GM04503 (cell line): ENCODE measurements at places on chromosomes 1 and 21.

- no peak for DNase-seq
Observed at GRCh38 chr1:59570524-59570923, 244.2 kb upstream of the HOOK1 start.

DNA sequence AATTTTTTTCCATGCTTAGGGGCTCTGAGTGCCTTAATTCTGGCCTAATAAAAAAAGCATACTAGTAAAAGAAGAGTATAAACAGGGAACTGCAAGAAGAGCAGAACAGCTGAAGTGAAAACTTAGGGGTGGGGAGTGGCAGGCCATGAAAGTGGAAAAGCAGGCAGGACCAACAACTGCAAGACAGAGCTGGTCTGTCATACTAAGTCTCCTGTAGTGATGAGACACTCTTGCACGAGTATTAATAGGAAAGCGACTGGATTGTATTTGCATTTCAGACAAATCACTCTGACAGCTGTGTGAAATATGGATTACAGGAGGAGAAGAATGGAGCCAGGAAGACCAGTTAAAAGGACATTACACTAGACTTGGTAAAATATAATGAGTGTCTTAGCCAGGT is 449.9 kb downstream of the NUF2 start:
- DNase-seq: no peak

DNA sequence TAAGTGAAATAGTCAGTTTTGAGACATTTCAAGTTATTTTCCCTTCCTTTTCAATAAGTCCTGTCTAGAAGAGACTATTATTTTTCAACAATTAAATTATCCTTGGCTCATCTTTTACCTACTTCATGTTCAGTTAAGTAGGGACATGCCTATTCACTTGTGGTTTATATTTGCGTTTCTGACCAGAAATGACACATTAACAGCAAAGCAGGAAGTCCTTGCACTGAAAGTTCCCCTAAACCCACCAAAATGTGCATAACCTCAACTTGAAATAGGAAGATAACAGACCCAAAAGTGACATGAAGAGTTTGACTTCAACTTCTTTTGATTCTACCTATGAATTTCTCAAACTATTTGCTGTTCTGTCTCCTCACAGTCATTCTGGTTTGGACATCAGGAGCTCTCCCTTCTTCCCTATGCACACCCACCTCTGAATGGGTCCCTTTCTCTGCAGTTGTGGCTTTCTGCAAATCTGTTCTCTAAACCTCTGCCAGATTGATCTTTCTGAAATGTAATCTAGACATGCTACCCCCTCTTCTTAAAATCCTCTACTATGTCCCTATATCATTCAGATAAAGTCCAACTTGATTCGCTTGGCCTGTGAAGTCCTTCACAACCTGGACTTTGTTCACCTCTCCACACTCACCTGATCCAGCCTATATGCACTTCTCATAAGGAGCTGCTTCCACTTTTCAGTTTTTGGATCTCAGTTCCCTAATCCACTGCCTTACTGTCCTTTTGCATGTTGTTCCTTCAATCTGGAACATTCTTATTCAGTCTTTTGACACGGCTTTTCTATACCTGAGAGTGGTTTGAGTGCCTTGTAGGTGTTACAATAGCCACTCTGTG is 661.5 kb upstream of the ADGRL4 start:
- no peak for DNase-seq

- no peak for DNase-seq
Observed at GRCh38 chr1:218659911-218660677, 315.0 kb downstream of the TGFB2 start.

- DNase-seq: no peak
Observed at GRCh38 chr1:7345516-7345915, 425.6 kb upstream of the VAMP3 start.

DNA sequence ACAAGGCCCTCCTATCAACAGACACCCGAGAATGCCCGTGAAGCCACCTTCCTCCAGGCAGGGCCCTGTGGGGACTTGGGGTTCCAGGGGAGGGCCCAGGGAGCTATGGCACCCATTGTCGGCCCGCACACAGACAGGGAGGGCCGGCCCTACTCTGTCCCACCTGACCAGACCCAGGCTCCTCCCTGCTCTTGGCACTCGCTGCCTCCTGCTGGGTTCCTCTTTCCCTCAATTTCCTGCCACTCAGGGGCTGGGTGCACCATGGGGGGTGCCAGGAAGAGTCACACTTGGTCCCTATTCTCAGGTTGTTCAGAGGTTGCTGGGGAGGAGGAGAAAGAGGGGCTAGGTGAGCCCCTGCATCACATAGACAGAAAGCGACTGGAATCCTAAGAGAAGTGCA is 8.0 kb upstream of the OXCT2 start:
- DNase-seq: no peak

DNA sequence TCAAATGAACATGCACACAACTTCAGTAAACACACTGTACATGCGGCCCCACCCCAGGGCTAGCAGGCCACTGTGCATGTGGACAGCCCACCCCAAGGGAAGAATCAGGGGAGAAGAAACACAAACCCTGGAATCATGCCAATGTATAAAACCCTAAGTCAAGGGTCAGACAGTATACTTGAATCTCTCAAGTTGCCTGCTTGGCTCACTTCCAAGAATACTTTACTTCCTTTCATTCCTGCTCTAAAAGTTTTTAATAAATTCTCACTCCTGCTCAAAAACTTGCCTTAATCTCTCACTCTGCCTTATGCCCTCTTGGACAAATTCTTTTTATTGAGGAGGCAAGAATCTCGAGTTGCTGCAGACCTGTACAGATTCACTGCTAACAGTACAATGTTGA is 231.2 kb upstream of the CACYBP start:
- no peak for DNase-seq

DNA sequence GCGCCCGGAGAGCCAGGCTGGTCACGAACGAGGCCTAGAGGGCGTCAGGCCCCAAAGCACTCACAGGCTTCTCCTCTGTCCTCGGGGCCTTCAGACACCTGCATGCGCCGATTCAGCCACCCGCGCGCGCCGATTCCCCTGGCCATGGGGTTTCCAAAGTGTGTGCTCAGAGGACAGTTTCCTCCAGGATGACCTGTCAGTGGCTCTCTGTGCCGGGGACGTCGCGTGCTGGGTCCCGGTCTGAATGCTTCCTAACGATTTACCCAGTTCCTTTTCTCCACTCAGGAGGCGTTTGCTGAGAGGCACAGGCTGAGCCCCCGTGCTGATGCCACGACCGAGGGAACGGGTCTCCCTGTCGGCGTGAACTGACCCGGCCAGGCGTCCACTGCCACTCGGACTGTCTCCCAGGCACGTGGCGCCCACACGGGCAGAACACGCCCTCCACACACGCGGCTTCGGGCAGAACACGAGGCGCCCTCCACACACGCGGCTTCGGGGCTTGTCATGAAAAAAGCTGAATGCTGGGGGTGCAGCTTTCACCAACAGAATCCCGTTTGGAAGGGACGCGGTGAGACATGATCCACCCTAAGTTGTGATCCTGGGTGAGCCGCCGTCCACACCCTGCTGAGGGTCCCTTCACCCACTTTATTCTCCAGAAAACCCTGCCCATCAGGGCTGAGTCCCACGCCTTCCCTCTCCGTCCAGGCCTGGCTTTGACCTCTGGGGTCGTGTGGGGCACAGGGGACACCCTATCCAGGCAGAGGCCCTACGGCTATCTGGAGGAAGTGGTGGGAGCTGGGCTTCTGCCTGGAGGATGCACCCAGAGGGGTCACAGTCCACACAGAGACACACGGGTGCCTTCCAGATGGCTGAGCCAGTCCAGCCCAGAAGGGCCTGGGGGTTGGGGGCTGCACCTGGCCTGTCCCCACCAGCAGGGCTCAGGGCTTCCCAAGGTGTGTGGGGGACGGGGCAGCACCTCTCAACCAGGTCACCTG is 56.1 kb downstream of the COL6A1 start:
- DNase-seq: no peak

GRCh38 chr1:46532498-46533178 is 18.8 kb downstream of the KNCN start:
- DNase-seq: no peak

- DNase-seq: no peak
Observed at GRCh38 chr1:219461981-219462400, 150.9 kb downstream of the ZC3H11B start.

DNA sequence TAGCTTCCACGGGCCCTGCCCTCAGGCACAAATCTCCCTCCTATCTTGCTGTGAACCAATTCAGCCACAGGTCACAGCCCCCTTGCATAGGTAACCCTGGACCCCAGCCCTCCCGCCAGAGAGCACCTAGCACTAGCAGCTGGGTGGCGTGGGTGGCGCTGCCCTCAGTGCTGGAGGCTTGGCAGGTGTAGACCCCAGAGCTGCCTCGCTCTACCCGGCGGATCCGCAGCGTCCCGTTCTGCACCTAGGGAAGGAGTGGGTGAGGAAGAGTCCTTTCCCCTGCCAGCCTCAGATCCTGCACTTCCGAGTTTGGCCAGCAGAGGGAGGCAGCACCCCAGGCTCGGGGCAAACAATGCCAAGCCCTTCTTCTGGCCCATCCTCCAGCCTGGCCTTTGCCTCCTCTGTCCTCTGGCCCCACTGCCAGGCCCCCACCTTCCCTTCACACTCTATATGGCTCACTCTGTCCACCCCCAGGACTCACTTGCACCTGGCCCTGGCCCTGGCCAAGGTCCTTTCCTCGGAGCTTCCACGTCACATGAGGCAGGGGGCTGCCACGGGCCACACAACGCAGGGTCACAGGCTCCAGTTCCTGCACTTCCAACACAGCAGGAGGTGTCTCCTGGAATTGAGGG is 9.0 kb downstream of the IGSF9 start:
- DNase-seq: no peak

DNA sequence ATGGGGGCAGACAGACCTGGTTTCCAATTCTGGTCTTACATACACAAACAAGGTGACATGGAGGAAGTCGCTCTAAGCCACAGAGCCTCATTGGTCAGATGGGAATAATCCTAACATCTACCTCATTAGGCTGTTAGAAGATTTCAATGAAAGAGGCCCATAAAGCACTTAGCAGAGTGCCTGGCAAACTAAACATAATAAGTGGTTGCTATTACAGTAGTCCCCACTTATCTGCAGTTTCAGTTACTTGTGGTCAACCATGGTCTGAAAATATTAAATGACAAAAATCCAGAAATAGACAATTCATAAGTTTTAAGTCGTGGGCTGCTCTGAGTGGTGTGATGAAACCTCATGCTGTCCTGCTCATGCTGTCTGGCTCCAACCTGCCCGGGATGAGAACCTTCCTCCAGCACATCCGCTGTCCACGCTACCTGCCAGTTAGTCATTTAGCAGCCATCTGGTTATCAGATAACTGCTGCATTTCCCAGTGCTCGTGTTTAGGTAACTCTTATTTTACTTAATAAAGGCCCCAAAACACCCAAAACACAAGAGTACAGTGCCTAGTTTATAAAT is 112.3 kb downstream of the DDX20 start:
- no peak for DNase-seq

- DNase-seq: no peak
Observed at GRCh38 chr1:107255469-107255868, 114.6 kb downstream of the NTNG1 start.

GRCh38 chr1:34163792-34164731 is 968 bp downstream of the CSMD2 start:
- DNase-seq: no peak

- DNase-seq: no peak
Observed at GRCh38 chr1:206960676-206961386, 9.4 kb downstream of the FCAMR start.

- DNase-seq: no peak
Observed at GRCh38 chr1:223748405-223748772, 36.0 kb downstream of the CAPN2 start.

DNA sequence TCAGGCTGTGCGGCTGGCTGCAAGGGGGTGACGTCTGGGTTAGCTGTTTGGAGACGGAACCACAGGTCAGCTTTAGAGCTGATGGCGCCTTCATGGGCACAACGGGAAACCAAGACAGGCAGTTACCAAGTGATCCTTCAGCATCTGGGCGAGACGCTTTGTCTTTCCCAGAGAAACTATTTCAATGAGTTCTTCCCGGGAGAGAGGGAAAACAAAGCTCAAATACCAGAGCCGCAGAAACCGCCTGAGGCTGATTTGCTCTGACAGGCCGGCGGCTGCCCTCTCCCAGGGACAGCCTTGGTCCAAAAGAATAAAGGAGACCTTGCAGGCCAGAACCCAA is 76.5 kb downstream of the CD58 start:
- no peak for DNase-seq

- no peak for DNase-seq
Observed at GRCh38 chr1:21782349-21782867, 541 bp downstream of the USP48 start.

DNA sequence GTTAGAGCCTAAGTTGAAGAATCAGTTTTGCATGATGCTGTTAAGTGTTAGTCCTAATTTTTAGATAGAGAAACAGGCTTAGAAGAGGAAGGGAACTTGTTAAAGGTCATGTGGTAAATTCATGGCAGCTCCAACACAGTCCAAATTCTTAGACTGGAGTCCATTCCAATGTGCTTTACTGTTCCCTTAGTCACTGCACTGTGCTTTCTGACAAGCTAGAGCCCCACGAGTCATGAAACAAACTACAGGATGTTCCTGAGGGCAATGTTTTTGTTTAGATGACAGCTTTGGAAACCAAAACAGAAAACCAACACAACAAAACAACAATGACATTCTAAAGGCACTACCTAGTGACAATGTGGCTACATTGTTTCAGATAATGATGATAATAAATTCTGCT is 23.1 kb upstream of the RGS4 start:
- DNase-seq: peak; percentile 64

DNA sequence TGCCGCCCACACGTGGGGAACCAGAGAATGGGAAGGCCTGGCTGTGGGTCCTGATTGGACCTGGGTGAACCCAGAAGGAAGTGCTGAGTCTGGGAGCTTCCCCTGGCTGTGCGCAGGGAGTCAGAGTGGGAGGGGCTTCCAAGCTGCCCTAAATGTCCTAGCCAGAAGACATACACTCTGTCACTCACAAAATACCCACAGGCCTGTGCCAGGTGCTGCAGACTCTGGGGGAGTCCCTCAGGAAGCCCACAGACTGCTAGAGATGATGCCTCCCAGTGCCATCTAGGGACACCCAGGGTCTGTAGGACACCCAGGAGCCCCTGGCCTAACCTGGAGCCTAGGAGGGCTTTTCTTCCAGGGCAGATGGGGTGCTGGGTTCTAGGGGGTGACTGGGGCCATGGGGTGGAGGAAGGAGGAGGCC is 33.7 kb upstream of the LRP8 start:
- no peak for DNase-seq

DNA sequence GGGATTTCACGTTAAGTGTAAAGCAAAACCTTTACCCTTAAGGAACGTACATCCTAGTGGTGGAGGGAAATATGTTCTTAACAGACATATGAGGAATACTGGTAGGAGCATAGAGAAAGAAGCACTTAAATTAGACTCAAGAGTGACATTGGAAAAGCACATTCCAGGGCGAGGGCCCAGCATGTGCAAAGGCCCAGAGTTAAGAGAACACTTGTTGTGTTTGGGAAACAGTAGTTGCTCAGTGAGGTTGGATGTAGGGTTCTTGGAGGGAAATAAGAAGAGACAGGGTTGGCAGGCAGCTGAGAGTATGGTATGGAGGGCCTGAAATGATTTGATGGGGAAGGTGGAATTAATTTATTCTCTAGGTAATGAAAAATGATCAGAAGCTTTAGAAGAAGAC is 115.5 kb downstream of the CNIH3 start:
- no peak for DNase-seq
